Uterus (tissue), 4 donors: ENCODE measurements at places on chromosomes 13 and 19. TPM values are rescaled to one million over a fixed set of nuclear protein-coding genes. Genes with fewer than 3 reads are reported as not detected.

ZNF471 gene
- total RNA-seq = 6.5 TPM

ZSCAN22 gene
- total RNA-seq = 5.1 TPM

MEIS3 gene
- total RNA-seq = 52.3 TPM

S1PR4 gene
- total RNA-seq = not detected

VSTM1 gene
- total RNA-seq = not detected

RASGRP4 gene
- not detected for total RNA-seq

PRR36 gene
- not detected for total RNA-seq

GSX1 gene
- total RNA-seq = not detected

DNA sequence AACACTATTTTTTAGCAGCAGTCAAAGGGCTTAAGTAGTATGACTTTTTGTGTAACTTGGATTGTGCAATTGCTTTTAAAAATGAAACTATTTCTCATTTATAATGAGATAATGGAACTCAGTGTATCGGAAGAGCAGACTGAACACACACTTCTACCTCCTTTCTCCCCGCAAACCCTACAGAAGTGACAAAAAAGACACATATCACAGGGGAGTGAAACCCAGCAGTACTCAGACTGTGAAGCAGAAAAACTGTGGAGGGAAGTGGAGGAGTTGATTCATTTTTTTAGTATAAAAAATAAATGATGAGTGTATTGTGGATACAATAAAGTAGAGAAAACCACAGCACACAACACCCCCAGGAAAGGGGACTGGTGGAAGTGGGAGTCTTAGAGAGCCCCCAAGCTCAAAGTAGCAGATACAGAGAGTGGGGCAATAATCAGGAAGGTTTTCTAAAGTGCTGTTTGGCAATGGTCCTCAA, 9.7 kb downstream of the LPAR6 start:
- no peak for DNase-seq

GRCh38 chr19:17391371-17392151, 2.4 kb downstream of the CCDC194 start:
- DNase-seq = no peak

DNA sequence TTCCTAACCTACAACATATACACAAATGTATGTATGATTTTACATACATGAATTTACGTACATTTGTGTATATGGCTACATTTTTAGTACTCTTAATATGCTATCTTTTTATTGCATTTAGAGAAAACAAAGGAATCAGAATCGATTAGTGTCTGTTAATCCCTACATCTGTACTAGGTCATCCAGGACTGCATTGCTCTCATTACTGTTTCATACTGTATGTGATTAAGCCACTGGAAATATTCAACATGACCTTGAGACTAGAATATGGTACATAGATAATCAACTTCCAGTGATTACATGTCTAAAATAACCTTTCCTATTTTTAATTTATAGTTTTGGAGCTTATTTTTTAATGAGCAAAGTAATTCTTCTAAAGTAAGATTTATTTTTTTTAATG, 5.3 kb upstream of the MAB21L1 start:
- no peak for DNase-seq

- no peak for DNase-seq
Observed at GRCh38 chr13:105572401-105572800, 963.1 kb downstream of the EFNB2 start.

DNA sequence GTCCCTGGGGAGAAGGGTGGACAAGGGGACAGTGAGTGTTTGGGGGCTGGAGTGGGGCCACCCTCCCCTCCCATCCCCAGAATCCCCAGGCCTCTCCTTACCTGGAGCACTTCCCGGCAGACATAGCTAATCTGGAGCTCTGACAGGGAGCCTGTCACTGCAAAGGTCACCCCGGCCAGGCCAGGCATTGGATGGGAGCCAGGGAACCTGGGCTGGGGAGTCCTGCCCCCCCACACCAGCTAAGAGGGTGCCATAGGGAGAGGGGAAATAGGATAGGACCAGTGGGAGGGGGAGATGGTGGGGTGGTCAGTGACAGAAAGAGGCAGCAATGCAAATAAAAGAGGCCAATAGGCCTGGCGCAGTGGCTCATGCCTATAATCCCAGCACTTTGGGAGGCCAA, 3.5 kb downstream of the MAP4K1 start:
- no peak for DNase-seq

DNA sequence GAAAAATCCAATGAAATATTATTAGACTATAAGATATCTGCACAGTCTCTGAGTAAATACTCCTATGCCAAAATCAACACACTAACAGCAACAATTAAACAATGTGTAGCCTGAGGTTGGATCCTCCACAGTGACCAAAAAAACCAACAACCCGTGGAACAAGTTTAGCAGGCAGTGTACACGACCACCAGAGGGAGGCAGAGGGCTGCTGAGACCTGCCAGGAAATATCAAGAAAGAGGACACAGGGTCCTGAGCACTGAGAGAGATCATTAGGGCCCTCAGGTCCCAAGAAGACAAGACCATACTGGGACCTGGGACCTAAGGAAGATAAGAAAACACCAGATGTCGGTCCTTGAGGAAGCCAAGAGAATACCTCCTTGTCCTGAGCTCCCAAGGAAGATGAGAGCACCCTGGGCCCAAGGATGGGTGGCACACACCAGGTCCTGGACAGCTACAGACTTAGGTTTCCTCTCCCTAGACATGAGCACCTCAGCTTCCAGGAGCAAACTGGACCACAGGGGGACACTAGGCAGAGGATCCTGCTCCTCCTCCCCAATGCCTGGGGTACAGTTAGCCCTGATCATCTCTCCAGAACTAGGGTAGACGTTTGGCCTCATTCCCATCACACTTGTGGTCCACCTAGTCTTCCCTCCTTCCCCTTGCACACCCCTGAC, 822 bp upstream of the ZNF274 start:
- DNase-seq = no peak

- no peak for DNase-seq
Observed at GRCh38 chr13:66655847-66656454, 574.2 kb downstream of the PCDH9 start.

DNA sequence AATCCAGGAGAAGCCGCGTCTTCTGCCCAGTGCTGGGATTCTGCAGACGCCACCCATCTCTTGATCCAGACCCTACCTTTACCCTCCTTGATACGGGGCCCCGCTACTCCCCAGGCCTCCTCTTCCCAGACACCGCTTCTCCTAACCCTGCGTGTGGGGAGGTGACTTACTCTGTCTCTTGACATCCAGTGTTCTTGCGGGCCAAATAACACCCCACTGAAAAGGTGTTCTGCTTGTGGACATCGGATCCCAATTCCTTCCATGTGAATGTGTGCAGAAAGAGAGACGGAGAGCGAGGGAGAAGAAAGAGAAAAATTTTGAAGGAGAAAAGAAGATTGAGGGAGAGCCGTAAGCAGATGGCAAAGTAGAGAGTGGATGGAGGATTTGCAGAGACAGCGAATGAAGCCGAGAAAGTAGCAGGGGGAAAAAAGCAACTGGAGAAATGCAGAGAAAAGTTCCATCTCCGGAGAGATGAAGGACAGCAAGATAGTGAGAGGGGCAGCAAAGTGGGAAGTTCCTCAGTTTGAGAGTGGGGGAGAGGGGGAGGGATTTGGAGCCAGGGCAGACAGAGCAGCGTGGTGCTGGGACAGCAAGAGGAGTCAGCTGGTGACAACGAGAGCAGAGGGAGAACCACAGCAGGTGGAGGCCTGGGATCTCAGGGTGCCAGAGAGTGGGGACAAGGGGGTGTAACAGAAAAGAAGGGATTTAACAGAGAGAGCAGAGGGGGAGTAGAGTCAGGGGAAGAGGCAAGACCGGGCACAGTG, 814 bp downstream of the ZNF480 start:
- no peak for DNase-seq
